ENCODE measurements at places on chromosomes 7 and 10.

GRCh38 chr10:129417870-129418269 is 49.2 kb upstream of the MGMT start:
- no peak for DNase-seq

GRCh38 chr7:28865601-28866144 is 92.5 kb downstream of the TRIL start:
- no peak for DNase-seq

- DNase-seq: no peak
Measured at GRCh38 chr10:132111121-132111731, 45.5 kb downstream of the JAKMIP3 start.

DNA sequence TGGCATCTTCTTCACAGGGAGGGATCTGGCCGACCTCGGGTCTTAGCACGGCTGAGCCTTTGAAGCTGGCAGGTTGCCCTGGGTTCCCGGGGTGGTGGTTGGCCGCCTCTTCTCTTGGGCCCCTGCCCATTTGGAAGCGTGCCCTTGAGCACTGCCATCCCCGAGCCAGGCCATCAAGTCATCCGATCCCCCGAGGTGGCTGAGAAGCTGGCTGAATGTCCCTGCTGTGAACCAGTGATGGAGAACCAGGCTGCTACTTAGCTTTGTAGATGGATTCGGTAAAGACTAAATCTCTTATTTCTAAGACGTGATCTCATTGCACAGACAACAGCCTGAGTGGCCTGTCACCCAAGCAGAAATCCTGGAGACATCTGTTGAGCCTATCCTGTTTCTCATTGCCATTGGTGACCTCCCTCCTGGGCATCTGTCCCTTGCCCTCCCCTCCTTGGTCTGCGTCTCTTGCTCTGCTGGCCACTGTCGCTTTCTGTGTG is 74.3 kb downstream of the GRK5 start:
- no peak for DNase-seq

DNA sequence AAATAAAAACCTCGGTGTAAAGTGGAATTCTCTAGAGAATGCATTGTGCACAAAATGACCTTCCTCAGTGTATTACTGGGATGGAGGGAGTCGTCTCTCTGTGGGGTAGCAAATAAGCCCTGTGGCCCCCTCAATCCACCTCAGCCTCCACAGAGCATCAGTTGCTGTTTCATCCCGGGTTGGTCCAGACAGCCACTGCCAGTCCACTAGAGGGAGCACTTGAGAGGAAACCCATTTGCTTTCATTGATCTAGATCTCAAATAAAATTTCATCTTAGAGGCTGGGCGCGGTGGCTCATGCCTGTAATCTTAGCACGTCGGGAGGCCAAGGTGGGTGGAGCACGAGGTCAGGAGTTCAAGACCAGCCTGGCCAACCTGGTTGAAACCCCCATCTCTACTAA is 1128.7 kb downstream of the CNTNAP2 start:
- DNase-seq: peak; percentile 64

DNA sequence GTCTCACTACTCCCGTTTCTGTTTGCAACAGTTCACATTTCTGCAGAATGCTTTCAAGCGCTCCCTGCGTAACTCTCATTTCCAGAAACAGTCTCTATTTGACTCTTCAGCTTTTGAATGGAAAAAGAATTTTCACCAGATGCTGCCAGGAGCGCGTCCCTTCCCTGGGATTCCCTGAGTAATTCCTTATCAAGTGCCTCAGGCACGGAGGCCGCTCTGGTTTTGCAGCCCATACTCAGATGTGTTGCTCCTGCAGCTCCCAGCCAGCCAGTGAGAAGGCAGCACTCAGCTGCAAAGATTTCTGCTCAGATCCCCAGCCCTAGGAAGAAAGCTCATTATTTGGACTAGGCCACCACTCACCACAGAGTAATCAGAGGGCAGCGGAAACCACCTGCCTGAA is 161.1 kb upstream of the CHST15 start:
- DNase-seq: no peak

- DNase-seq: no peak
Measured at GRCh38 chr10:71312811-71313789, 6.0 kb upstream of the SLC29A3 start.

- DNase-seq: no peak
Measured at GRCh38 chr7:11266101-11266500, 292.4 kb downstream of the PHF14 start.

DNA sequence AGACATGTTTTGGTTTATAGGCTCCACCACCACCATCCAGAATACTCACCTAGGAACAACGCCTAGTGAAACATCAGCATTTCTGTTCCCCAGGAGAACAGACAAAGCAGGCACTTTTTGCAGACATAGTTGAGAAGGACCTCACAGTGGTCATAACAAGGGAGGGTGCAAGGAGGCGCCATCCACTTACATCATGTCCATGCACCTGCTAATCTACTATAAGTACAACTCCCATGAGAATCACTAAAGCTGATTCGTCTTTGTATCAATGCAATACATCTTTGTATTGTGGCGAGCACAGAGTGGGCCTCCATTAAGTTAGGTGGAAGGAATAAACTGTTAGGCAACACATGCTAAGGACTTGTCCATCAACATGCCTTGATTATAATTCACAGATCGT is 207.1 kb downstream of the KCNMA1 start:
- DNase-seq: no peak

DNA sequence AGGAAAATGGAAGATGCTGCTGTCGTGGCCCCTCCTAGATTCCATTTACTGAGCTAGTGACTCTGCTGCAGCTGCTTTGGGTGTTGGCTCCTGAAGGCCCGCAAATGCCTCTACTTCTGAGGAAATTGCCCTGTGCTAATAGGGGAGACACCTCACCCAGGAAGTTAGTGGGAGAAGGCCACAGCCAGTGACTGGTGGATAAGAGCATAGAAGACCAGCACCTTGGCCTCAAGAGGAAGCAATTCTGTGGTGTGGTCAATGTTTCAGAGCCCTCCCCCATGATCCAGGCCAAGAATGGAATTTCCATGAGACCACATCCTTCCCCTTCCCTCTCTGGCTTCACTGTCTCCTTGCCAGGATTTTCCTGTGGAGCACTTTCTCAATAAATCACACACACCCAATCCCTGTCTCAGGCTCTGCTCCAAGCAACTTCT is 25.0 kb upstream of the FZD1 start:
- no peak for DNase-seq

GRCh38 chr10:110113670-110114337 is 93.6 kb upstream of the MXI1 start:
- DNase-seq: no peak

DNA sequence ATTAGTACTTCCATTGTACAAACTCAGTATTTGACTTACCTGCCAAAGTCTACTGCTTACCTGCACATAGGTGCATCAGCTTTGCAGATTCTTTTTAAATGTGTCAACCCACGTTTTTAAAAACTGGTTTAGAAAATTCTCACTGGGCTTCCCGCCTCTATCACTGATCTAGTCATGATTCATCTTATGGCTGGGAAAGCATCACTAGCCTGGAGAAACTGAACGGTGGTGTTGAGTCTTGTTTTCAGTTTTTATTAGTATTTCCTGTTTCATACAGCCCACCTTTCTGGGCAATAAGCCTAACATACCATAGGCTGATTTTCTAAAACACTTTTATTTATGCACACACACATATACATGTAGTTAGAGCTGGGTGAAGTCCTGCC is 19.7 kb downstream of the DOCK1 start:
- no peak for DNase-seq

DNA sequence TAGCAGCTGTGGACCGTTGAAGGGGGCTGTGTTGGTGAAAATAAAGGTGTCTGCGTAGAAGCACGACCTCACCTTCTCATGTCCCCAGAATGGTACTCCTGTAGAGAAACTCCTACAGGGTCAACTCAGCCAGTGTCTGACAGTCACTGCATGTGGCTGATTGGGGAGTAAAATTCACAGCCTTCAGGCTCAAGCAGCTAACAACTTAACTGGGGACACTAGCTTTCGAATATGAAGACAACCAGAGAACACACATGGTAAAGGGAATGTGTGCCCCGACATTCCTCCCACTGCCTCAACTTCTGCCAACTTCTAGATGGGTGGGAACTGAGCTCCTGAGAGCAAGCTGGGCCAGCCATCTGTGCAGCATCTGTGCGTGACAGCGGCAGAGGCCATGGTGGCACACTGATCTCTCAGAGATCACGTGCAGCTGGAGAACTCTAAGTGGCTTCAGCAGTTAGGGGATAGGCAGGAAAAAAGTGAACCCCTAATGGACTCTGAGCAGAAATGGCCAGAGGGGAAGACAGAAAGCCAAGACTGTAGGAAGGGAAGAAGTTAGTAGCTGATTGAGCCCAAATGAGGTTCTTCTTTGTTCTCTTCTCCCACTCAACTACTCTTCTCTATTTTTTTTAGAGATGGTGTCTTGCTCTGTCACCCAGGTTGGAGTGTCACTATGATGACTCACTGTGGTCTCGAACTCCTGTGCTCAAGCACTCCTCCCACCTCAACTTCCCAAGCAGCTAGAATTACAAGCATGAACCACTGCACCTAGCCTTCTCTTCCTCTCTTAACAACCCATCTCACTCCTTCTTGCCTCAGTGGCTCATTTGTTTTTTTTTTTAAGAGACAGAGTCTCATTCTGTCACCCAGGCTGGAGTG is 280.8 kb downstream of the ZEB1 start:
- no peak for DNase-seq

DNA sequence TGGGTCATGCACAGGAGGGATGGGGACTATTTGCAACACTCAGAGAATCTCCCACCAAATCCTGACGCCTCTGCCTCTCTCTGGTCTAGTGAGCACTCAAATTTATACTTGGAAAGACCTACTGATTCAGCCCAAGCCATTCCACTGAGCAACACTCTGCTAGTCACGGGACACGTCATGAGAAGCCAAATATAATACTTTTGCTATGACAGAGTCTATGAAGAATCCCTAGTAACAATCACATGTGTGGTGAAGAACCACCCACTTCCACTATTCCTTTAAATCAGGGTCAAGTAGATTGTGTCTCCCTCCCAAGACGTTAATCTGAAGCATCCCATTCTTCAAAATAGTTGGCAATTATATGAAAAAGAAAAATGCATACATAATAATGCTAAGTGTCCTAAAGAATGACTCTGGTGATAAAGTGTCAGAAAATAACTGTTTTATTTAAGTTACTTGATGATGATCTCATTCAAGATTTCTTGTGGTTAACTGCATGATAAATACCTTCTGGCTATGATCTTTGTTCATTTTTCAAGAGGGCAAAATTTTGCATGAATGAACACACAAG is 28.5 kb downstream of the CHCHD3 start:
- no peak for DNase-seq

DNA sequence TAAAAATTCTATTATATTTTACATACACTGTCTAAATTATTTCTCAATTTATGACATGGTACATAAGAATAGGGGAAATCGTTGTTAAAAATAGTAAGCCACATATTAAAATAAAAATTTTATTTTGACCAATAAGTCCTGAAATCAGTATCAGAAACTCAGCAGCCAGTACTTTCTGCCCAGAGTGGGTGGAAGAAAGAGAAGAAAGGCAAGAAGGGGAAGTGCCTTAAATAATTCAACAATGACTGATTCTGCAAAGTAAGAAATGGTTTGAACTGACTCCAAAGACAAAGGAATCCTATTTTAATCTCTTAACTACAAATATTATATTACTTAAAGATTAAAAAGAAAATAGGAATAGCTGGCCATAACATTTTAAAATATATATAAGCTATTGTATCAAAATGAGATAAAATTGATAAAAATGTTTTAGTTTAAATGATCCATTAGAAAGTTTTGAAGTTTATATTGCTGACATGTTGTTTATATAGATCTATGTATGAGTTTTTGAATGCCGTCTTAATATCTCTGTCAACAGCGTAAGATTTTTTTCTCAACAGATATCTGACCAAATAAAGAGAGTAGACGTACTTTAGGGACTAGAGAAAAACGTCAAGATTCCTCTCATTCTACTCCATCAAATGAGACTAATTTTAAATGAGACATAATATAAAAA is 30.2 kb upstream of the NRCAM start:
- no peak for DNase-seq

GRCh38 chr10:70379581-70380176 is 2.7 kb downstream of the LRRC20 start:
- DNase-seq: peak; percentile 30

DNA sequence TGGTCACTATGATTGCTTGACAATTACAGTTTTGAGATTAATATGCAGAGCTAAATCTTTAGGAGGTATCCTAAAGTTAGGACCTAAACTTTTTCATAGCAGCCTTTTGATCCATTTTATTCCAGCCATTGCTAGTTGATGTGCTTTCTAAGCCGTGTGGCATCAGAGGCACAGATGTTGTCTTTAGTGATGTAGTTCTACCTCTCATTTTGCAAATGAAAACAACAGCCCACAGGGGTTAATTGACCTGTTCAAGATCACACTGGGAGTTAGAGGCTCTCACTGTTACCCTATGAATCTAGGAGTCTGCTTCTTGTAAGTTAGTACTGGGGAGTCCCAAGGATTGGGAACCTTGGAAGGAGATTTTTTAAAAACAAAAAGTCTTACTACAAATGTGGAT is 10.6 kb downstream of the AUTS2 start:
- DNase-seq: no peak

DNA sequence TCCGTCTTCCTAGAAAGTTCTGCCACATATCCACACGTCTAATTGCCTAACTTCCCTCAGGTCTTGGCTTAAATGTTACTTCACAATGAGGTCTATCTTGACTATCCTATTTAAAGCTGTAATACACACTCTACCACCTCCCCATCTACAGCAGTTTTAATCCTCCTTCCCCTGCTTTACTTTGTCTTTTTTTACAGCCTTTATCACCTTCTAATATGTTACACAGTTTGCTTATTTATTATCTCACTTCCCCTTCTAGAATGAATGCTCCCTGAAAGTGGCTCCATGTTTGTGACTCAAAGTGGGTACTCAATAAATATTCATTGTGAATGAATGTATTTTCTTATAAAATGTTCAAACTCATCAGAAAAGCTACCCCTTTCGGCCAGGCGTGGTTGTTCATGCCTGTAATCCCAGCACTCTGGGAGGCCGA is 13.6 kb upstream of the MICU1 start:
- no peak for DNase-seq

DNA sequence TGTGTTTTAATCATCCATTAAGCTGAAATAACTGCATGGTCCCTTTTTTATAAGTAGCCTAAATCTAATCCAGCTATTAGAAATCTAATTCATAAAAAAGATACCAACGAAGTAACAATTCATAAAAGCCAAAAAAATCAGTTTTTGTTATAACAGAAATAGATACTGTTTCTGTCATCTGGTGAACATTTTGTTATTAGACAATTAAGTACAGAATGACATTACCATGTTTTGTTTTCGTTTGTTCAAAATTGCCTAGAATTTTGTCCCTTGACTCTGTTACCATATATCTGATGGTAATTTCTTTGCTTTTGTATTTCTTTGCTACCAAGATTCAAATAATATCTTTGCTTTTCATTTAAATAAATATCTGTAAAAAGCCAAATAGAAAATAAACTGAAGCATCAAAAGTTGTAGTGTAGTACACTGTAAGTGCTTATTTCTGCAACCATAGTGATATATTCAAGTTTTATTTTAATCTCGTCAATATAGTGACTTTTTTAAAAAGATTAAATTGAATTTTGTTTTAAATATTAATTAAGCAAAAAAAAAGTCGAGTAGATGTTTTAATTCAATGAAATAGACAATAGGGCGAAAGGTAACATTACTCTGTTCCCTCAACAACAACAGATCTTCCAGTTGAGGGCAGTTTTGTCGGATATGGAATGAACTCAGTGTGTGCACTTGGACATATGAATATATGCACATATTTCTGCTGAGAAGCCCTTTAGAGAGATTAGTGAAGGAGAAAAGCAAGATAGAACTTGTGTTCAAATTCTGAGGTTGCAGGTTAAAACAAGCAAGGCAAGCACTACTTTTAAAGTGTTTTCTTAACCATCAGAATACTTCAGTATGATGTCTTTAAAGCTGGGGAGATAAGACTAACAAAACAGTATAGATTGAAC is 7.9 kb upstream of the IGF2BP3 start:
- DNase-seq: no peak

Data from HuH-7 (cell line).